ENCODE measurements at places on chromosomes 5 and 9.

- DNase-seq = peak; percentile 90
These were observed 295.5 kb upstream of the CLINT1 start for GRCh38 chr5:158154226-158155005.

DNA sequence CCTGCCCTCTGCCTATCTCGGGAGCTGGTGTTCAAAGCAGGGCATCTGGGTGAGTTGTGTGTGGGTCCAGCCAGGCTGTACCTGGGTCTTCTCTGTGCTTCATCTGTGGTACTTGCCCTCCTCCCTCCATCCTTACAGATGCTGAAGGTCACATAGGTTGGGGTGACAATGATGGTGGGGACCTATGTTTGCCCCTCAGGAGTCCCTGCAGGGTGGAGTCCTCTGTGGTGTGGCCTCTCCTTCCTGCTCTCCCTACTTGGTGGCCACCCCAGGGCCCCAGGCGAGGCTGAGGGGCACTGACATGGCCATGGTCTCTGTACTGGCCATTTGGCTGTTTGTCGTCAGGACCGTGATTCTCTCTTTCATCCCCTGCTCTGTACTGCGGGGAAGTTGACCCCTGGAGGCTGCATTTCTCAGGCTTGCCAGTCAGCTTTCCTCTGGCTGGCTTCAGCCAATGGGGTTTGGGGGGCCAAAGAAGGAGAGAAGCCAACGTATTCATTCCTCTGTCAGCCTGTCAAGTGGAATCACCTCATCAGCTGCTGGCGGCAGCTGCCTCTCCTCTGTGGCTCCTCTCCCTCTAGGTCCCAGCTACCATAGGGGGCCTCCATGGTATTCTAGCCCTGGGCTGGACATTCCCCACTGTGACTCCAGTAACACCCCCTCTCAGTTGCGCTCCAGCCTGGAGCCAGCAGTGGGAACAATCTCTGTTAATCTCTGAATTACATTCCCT lies 4.6 kb downstream of the DCANP1 start:
- no peak for DNase-seq

DNA sequence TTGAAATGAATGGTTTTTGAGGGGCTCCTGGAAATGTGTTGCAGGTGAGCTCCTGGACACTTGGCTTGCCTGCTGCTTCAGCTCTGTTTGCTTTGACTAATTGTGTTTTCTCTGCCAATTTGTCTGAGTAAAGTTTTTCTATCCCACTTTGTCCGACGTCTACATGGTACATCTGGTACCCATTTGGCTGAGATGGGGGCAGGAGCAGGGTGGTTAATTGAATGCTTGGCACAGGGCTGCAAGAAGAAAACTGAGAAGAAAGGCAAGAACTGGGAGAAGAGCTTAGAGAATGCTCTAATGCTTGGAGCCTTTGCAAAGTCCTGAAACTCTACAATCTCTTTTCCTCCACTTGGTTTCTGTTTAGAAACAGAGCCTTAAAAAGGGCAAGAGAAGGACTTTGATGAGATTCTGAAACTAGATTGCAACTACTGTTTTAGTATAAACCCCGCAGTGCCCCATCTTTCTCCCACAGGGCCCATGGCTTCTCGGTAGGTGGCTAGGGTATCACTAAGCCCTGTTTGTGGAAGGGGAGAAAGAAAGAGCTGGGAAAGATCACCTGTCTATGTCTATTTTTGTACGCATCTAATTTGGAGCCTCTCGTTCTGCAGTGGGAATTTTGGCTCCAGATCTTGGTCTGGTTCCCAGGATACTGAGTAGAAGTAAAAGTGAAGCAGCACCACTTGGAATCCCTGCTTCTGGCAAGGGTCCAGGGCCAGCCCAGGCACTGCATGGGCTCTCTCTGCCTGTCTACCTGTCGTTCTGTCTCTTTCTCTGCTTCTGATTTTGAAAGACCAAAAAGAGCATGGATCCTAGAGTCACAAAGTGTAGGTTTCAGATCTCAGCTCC lies 214.4 kb downstream of the SEMA6A start:
- no peak for DNase-seq

DNA sequence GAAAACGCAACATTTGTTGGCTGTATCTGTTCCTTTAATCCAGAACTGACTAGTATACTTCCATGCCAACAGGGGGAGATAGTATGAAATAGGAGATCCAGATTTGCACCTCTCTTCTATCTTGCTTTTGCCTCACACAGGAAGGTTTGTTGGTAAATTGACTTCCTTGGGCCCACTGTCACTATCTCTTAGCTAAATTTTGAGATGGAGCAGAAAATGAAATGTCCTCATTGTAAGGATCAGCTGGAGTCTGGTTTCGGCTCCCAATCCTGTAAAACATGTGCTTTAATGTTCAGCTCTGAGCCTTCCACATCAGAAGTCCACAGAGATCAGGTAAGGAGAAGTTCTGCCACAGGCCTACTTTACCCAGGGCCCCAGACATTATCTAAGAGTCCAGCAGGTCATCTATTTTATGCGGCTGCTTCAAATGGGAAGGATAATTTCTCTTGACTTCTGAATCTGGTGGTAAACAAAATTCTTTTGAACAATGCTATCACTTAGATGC lies 176.8 kb downstream of the FER start:
- no peak for DNase-seq

- no peak for DNase-seq
These were observed 315.8 kb upstream of the PDE4D start for GRCh38 chr5:60209146-60209840.

- DNase-seq = no peak
These were observed 126.5 kb upstream of the MAN2A1 start for GRCh38 chr5:109563189-109563588.

DNA sequence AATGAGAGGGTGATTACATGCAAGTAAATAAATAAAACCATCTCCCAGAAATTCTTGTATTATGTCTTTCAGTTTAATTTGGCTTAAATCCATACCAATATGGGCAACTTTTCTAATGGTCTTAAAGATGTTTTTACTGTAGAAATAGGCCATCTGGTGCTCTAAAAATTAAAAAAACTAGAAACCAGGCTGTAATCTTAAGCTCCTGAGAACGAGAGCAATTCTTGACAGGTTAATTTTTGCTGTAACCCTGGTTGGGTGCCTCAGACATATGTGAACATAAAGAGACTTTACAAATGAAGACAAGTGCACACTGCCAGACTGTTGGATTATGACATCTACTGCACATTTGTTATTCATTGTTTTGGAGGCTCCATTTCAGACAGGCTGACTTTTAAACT lies 246.8 kb upstream of the DAB2 start:
- DNase-seq = no peak

GRCh38 chr9:134764473-134765269 lies 115.9 kb upstream of the FCN2 start:
- no peak for DNase-seq

DNA sequence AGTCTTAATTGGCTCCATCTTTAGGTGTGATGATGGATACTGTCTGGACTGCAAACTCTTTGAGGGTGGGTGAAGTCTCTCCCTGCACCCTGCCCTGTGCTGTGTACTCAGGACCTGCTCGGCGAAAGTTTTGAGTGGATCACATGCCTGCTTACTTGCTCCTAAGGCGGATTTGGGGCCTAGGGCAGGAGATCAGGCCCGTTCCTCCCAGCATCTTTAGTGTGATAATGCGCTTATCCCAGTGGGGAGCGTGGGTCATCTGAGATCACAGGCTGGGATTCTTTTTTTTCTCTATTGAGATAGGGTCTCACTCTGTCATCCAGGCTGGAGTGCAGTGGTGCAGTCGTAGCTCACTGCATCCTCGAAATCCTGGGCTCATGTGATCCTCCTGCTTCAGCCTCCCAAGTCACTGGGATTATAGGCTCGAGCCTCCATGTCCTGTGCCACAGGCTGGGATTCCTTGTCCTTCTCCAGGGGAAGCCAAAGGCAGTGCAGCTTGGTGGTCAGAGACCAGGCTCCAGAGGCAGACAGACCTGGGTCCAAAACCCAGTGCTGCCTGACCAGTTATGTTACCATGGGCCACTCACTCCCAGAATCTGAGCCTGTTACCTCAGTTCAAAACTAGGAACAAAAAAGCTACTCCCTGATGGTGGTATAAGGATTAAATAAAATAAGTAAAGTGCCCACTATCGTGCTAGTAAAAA lies 59.7 kb downstream of the ZNF618 start:
- no peak for DNase-seq

GRCh38 chr9:14165376-14166035 lies 148.4 kb downstream of the NFIB start:
- DNase-seq = no peak

DNA sequence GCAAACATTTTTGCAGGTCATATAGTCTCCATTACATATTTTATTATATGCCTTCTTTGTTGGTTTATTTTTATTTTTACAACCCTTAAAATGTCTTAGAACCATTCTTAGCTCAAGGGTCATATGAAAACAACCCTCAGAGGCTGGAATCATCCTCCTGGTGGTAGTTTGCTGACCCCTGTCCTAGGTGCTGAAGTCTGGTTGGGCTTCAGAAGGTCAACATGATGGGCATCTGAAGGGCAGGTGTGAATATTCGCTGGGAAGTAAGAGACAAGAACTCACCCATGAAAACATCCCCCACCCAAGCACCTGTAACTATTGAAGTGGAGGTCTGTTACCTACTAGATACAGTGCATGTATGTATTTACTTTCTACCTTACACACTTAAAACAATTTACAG lies 75.4 kb downstream of the OSMR start:
- DNase-seq = no peak

DNA sequence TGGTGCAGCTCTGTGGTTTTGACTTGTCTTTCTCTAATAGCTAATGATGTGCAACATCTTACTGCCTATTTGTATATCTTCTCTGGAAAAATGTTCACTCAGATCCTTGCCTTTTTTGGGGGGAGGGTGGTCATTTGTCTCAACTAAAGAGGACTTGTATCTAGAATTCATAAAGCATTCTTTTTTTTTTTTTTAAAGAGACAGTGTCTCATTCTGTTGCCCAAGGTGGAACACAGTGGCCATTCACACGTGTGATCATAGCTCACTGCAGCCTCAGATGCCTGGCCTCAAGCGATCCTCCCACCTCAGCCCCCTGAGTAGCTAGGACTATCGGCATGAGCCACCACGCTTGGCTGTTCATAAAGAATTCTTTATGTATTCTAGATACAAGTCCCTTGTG lies 33.2 kb downstream of the HABP4 start:
- no peak for DNase-seq

- DNase-seq = peak; percentile 19
These were observed 59.2 kb downstream of the RIC1 start for GRCh38 chr9:5688109-5688508.

- DNase-seq = no peak
These were observed 344.8 kb upstream of the POU5F2 start for GRCh38 chr5:94086194-94086593.

DNA sequence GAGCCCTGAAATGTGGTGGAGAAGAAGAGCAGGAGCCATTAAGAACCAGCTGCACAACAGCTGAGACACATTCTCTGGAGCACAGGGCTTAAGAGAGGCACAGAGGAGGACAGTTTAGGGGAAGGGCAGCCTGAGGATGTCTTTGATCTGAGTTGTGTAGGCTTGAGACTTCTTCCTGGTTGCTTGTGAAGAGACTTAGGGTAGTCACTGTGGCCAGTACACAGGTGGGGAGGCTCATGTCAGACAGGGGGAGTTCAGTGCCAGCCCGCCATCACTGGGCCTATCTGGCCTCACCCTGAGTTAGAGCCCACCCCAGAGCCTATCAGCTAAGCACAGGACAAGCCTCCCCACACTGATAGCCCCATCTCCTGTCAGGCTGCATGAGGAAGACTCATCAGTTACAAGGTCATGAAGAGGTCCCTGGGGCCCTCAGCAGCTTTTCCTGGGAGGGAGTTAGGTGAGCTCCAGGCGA lies 19.8 kb downstream of the SLC22A4 start:
- no peak for DNase-seq
